AML-193 (cell line): ENCODE measurements at places on chromosomes 6 and 20.

DNA sequence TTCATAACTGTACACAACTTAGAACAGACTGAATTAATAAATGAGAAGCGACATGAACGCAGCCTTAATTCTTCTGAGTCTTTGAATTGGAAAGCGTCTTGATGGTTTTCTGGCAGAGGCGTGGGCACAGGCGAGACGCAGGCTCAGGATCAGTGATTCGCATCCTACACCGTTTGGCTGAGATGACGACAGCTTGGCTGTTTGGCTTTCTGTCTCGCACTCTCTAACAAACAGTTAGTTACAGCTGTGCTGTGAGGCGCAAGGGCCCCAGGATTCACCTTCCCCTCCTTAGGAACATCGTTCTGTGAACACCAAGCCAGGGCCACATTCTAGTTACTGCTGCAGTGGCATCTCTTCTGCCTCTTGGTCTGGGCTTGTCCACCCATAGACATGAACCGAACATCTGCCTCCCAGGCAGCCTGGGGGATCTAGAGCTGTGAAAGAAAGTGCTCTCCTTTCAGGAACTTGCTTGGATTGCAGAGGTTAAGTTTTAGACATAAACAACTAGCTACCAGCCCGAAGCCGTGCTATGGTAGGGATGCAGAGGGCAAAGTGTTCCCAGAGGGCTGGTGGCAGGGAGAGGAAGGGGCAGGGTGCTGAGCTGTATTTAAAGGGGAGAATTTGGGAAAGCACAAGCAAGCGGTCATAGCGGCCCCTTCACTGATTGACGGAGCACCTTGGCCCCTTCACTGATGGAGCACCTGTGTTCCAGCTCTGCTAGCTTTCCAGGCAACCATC, 49.6 kb downstream of the TCP11 start:
- DNase-seq = no peak

GRCh38 chr20:41657655-41658054, 39.5 kb upstream of the CHD6 start:
- DNase-seq = peak; percentile 30

GRCh38 chr20:47358039-47358671, 1.7 kb upstream of the ZMYND8 start:
- DNase-seq = no peak

- no peak for DNase-seq
Observed at GRCh38 chr20:37926612-37927011, 23.7 kb downstream of the VSTM2L start.

GRCh38 chr6:39793516-39793915, 1.3 kb downstream of the DAAM2 start:
- DNase-seq = no peak

DNA sequence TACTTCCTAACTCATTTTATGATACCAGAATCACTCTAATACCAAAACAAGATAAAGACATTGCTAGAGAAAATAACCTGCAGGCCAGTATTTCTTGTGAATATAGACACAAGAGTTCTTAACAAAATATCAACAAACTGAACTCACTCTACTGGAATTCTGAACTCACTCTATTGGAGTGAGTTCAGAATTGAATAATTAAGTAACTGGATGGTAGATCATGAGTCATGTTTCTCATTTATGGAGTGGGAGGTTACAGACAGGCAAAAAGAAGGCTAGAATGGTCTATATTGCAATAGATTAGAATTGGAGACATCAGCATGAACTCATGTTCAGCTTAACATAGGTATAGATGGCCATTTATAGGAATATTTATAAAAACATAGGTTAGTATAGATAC, 26.6 kb upstream of the C6orf58 start:
- no peak for DNase-seq

GRCh38 chr6:143262859-143263258, 187.6 kb downstream of the ADAT2 start:
- DNase-seq = no peak

GRCh38 chr20:5569021-5569420, 181.2 kb upstream of the SHLD1 start:
- DNase-seq = peak; percentile 75

DNA sequence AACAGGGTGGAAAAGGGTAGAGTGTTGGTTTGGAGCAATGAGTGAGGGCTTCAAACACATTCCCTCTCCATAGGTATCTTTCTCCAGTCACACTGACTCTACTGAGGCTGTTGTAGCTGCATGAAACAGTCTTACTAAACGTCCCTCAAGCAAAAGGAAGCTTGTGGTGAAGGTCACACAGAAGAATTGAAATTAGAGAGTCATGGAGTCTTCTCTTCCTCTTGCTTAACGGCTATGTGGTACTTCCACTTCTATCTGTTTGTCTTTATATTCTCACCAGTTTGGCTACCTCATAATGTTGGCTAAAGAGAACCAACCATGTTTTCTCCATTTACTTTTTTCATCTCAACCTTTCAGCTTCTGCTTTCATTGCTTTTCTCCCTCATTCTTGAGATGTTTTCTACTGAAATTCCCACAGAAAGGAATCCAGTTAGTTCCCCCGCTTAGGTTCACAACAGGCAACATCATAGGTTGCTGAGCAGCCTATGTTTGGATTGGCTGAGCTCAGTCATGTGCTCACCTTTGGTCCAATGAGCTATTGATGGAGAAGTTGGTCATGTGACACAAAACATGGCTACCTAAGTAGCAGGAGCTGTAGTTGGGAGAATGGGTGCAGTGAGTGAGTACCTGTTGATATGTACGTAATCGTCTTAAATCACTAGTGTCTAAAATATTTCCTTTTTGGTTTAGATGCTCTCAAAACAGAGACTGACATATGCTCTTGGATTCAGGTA, 99.8 kb downstream of the SNAP25 start:
- peak; percentile 53 for DNase-seq

DNA sequence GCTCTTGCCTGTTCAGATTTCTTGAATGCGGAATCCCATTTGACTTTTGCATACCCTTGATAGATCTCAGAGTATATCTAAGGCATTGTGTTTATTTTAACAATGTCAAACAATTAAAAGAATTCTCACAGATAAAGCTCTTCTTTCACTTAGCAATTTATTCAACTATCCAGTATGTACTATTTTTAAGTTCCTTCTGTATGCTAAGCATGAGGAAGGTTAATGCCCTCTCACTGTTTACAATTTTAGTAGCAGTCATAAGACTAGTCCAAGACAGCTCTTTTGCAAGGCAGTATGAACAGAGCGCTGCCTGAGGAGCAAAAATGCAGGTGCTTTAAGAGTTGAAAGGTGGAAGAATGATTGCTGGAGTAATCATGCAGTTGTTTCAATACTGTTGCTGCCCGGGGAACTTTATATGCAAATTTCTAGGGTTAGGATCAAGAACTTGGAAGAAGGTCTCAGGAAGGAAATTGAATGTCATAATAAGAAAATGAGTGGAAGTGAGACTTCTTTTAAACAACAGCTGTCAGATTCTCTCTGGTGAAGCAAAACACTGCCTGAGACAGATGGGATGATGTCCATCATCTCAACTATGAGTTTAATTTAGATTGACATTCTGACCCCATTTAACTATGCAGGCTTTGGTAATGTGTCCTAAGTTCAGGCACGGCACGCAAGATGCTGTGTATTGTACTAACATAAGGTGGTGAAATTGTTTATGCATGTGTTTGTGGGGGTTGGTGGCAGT, 1303.5 kb upstream of the CITED2 start:
- no peak for DNase-seq

DNA sequence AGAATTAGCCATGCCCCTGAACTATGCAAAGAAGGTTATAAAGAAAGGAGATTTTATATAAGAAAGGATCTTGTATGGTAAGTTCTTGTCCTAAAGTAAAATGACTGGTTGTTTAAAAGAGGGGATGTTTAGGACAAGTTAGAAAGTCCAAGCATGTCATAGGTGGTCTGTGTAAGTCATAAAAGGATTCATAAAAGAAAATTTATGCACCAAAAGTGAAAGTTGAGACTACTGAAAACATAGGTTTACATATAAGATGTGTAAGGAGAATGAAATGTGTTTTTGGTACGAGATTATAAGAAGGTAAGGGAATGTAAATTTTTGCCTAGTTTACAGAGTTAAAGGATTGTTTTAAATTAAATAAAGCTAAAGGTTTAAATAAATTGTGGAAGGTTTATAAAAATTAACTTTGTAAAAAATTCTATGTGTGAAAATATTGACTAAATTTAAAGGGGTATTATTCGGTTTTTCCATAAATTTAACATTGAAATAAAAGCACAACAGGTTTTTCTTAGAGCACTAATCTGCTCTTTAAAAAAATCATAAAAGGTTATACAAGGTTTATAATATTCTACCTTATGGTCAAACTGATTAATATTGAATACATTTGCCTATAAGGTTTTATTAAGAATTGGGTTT, 93.6 kb upstream of the UST start:
- no peak for DNase-seq

DNA sequence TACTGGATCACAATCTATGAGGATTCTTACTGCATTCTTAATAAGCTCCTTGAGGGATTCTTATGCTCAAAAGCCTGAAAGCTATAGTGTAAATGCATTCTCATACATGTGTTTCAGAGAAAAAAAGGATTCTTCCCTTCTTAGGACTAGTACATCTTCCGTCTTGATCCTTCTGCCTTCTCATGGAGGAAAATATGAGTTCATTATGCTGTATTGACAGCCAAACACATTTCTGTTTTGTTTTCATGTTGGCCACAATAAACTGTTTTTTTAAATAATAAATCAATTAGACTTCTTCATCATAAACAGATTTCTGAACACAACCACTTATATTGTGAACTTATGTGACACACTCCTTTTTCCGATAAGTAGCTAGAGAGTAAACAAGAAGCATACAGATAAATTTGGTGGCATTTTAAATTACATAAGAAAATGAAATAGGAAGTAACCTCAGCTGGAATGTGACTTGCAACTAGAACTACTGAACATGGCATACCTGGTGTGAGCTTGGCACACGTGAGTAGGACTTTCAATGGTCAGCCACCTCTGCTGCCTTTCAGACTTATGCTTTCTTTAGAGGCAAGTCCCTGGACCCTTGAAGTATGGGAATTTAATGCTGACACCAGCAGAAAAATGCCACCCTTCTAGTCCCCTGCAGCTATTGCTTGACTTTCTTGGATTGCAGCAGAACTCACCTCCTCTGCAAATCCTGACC, 350.4 kb downstream of the BCKDHB start:
- no peak for DNase-seq

GRCh38 chr6:119280668-119281067, 68.9 kb downstream of the MAN1A1 start:
- no peak for DNase-seq

DNA sequence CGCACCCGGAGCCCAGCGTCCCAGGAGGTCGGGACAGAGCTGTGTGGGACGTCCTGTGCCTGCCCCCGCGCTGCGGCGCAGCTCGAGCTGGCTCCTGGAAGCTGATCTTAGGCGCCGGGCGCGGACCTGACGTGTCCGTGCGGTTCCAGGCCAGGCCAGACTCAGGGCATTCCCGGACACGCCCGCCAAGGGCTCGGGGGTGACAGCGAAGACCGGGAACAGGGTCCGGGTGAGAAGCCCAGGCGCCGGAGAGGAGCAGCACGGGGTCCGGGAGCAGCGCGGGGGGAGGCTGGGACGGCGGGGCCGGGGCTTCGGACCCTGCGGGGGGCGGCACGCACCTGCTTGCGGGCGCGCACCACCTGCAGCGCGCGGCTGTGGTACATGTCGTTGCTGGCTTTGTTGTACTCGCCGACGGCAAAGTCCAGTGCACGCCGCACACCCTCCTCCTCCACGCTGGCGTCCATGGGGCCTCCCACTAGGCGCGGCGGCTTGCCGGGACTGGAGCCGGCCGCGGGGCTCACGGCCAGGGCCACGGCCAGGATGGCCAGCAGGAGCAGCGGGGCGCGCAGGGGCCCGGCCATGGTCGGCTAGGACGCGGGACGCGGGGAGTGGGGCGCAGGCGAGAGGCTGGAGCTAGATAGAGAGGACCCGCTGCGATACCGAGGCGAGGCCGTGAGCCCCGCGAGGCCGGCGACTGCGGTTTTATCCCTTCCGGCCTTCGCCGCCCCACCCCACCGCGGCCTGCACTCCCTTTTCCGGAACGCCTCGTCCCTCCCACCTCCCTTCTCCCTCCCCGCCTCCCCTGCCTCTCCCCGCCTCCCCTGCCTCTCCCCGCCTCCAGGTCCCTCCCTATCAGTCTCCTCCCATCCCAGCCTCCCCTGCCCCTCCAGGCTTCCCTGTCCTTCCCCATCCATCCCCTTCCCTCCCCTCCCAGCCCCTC, at the start of gene CST3:
TSS of gene CST3 (minus strand) at position 674 of the 940 bp plus-strand sequence. CDS start at position 581, 93 bp downstream.
- DNase-seq = peak; percentile 42

DNA sequence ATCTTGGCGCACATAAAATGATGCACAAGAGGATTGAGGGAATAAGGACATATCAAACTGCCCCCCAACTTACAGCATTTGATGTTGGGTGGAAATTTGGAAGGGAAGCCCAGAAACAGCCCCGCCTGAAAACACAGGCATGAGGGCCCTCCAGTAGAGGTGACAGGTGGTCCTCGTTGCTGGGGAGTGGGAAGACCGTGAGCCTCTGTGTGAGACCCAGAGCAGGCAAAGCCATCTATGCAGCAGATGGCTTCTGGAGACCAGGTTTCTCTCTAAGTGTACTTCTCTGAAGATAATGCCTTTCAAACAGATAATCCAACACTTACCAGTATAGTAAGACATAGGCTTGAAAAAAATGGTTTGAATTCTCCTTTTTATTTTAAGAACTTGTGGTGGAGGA, 132.2 kb upstream of the INSM1 start:
- DNase-seq = no peak

DNA sequence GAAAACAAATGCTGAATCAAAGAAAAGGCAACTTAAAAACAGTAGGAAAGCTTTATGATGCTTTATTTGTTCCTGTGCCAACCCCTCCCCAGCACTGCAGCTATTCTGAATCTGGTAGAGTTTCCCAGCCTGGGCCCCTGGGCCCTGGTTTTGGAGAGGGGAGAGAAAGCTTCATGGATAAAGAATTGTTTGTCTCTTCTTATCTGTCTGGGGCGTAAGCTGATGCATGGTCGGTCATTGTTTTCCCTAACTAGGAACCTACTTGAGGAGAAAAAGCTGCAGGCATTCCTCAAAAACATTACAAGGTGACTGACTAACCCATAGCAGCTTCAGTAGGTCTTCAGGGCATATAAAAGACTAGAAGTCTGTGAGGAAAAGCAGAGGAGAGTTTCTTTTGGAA, 758.1 kb upstream of the EPHA7 start:
- no peak for DNase-seq

- no peak for DNase-seq
Observed at GRCh38 chr6:143205131-143205535, 144.4 kb downstream of the AIG1 start.

DNA sequence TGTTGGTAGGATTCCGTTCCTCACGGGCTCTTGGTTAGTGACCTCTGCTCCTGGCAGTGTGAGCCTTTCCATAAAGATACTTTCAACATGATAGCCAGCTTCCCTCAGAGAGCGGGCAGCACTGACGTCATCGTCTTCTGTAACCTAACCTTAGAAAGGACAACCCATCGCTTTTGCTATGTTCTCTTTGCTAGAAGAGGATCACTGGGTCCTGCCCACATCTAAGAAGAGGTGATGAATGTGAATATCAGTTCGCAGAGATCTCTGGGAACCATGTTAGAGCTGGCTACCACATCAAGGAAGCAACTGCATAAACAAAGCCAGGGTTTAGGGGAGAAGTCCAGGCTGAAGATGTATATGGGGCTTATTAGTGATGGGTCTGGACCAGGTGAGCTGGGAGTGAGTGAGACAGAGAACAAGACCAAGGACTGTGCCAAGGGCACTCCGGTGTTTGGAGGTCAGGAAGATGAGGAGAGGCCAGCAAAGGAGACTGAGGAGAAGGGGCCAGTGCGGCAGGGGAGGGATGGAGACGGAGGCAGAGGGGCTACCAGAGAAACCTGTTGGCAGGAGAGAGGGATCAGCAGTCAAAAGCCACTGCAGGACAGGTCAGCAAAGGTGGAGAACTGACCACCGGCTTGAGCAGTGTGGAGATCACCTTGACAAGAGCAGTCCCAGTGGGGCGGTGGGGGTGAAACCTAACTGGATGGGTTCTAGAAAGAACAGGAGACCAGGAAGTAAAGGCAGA, 39.7 kb downstream of the PIM1 start:
- no peak for DNase-seq
